T-helper 17 cell (primary cell): ENCODE measurements at places on chromosomes 11 and 22.

DNA sequence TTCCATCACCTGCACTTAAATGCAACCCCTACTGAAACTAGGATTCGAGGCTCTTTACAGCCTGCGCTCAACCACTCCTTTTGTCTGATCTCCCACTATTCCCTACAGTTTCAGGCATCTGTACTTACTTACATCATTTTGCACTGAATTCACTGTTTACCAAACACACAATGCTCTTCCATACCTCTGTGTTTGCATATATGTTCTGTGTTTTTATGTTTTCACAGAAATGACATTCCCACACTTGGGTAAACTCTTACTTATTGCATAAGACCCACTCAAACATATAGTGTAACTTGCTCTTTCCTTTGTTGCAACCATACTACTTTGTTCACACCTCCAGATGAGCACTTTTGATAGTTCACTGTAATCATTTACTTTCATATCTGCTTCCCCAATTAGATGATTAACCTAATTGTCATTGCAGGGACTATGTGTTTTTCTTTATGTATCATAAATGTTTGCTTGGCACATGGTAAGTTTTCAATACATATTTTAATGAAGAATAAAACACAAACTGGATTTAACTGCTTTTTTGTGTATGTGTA is 54.6 kb downstream of the ZBTB44 start:
- no peak for DNase-seq

DNA sequence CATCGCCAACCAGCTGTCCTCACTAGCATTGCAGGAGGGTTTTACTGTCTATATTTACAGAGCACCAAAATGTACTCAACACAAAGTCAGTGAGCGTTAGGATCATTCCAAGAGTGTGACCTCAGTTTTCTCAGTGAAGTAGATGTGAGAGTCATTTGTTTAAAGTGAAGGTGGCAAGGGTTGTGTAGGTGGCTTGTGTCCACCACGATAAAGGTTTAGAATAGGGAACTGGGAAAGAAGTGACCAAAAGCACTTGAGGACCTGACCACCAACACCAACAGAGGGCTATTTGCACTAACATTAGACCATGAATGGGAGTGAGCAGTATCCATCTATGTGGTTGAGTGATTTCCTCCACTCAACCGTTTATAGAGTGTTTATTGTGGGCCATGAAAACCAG is 152.5 kb upstream of the POU2AF2 start:
- DNase-seq, result no peak

DNA sequence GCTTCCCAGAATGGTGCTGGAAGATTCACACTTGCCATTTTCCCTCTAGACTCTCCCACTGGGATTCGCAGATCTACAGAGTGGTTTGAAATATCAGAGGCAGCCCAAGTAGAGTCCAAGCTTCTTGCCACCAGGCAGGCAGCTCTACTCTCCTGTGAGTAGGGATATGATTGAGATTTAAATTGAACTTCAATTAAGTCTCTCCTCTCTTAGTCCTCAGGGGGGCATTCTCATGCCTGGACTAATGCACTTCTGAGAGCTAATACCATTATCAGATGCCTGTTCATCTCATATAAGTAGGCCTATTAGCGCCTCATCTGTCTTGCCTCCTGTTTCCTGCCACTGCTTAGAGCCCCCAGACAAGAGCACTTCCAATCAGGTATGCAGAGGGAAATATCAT is 25.5 kb upstream of the AMPD3 start:
- DNase-seq, result no peak

GRCh38 chr11:8959546-8960166 is 4.6 kb downstream of the TMEM9B start:
- DNase-seq, result no peak

- DNase-seq, result no peak
Observed at GRCh38 chr22:42895087-42895486, 38.0 kb upstream of the ARFGAP3 start.

DNA sequence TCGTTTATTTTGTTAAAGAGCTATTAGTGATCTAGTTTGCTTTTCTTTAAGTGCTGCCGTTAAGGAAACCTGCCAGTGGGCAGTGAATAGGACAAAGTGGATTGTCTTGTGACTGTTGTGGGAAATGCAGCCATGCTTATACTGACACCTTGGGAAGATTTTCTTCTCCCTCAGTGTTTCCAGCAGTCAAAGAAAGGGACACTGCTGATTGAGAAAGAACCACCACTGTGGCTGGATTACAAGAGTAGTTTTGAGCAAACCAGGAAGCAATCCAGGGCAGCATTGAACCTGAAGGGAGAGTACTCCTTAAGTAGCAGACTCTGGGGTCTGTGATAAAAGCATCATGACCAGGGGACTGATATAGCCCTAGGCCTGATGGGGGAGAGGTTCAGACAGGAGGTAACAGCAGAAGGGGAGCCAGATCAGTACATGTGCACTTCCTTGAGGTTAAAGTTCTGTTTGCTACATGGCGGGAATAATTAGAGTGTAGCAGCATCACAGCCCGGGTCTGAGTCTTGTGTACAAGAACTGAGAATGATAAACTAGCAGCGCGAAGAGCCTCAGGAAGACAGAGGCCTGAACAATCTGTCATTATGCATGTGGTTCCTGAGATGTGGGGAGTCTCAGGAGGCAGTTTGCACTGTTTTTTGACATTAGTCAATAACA is 167.8 kb downstream of the C11orf91 start:
- DNase-seq, result no peak
